ENCODE measurements at places on chromosomes 4 and X.

GRCh38 chr4:159104694-159105414, 2.0 kb downstream of the RAPGEF2 start:
- no peak for DNase-seq

GRCh38 chr4:72677886-72678285, 108.9 kb upstream of the ADAMTS3 start:
- no peak for DNase-seq

DNA sequence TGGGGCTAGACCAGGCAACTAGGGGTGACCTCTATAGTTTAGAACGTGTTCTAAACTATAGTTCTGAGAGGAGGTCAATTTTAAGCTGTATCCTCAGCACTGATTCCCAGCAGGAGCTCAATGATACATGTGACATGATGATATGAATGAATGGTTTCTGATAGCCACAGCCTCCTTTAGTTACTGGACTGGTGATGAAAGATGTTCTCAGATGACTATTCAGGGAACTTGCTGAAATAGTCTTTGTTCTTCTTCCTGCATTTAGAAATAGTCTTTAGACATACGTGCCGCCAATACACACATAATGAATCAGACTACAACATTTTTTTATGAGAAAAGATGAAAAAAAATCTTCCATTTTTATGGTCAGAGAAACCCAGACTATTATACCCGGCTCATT, 116.3 kb upstream of the TMEM150C start:
- no peak for DNase-seq

- DNase-seq: no peak
Observed at GRCh38 chrX:966396-967070, 245.9 kb downstream of the CRLF2 start.

GRCh38 chr4:155552180-155552579, 114.5 kb upstream of the GUCY1A1 start:
- no peak for DNase-seq

- no peak for DNase-seq
Observed at GRCh38 chrX:33725535-33726210, 406.4 kb downstream of the FAM47A start.

DNA sequence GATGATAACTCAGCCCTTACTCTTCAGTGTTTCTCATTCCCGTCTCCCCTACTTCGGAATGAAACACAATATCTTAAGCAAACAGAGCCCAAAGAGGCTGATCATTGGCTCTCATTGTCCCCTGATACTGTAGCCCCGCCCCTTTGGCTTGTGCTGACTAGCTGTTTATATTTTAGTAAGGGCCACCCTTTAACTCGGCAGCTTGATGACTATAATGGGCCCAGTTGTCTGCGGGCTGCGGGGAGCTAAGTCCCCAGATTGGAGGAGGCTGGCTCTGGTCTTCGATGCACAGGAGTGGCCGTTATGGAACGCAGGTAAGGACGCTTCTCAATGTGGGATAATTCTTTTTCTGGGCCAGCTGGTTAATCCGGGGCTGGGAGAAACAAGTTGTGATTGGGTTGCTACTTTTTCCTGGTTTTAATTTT, at the start of gene TRIM2:
Gene TRIM2, plus strand, starts transcription at position 197 of the 425 bp plus-strand sequence. Its CDS starts 88 bp downstream, at position 285.
- no peak for DNase-seq

DNA sequence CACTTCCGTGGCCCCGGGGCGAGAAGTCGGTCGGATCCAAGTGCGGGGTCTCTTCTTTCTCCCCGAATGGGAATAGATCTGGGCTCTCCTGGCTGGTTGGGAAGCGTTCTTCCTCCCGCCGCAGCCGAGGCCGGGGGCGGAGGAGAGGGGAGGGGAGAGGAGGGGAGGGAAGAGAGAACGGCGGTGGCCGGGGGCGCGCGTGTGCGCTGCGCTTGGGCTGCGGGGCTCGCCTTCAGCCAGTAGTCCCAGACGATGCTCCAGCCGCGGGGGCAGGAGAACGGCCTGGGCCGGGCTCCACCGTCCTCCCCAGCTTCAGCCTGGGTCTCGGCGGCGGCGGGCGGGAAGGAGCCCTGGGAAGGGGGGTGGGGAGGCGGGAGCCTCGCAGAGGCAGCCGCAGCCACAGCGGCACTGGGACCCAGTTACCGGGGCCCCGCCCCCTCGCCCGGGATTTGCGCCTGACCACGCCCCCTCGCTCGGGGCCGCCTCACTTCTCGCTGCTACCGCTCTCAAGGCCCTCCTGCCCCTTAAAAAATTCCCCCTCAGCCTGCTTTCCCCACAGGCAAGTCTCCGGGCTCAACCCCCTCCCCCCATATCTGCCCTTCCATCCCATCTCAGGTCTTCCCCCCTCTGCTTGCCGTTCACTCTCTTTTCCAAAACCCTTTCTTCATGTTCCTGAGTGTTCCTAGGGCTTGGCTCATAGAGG, at the start of gene FGD1:
Gene FGD1, minus strand, starts transcription at position 421 of the 703 bp plus-strand sequence. CDS start 802 bp downstream, outside the sequence.
- peak; percentile 17 for DNase-seq
